ENCODE measurements at places on chromosomes 7 and 10.
A peak's percentile ranks its signal among the peaks of the same experiment; 100 is the strongest.

- H3K4me1 ChIP-seq, result no peaks in the 10 kb centered on the region
- DNase-seq, result no peak
- H3K4me3 ChIP-seq, result no peak overlapping the region
- no peak overlapping the region for H3K27ac ChIP-seq
- H3K27me3 ChIP-seq, result no peaks in the 10 kb centered on the region
- H3K36me3 ChIP-seq, result no peaks in the 10 kb centered on the region
Measured at GRCh38 chr7:131154380-131154779, 173.3 kb upstream of the MKLN1 start.

DNA sequence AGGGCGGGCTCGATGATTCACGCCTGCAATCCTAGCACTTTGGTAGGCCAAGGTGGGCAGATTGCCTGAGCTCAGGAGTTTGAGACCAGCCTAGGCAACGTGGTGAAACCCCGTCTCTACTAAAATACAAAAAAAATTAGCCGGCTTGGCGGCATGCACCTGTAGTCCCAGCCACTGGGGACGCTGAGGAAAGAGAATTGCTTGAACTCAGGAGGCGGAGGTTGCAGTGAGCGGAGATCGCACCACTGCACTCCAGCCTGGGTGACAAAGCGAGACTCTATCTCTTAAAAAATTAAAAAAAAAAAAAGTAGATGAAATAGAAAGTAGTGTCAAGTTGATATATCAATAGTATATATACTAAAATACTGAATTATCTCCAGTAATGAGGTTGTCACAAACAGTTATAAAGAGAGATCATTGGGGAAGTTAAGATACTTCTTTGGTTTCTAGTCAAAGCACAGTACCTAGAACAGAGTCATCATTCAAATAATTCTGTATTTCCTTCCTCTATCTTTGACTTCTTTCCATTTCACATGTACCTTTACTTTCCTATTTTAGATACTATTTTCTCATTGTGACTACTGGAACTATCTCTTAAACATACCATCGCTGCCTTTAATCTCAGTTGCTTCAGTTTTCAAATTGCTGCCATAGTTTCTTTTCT lies 491.7 kb downstream of the GRM8 start:
- no peak overlapping the region for H3K4me3 ChIP-seq
- no peak for DNase-seq
- no peaks in the 10 kb centered on the region for H3K36me3 ChIP-seq

DNA sequence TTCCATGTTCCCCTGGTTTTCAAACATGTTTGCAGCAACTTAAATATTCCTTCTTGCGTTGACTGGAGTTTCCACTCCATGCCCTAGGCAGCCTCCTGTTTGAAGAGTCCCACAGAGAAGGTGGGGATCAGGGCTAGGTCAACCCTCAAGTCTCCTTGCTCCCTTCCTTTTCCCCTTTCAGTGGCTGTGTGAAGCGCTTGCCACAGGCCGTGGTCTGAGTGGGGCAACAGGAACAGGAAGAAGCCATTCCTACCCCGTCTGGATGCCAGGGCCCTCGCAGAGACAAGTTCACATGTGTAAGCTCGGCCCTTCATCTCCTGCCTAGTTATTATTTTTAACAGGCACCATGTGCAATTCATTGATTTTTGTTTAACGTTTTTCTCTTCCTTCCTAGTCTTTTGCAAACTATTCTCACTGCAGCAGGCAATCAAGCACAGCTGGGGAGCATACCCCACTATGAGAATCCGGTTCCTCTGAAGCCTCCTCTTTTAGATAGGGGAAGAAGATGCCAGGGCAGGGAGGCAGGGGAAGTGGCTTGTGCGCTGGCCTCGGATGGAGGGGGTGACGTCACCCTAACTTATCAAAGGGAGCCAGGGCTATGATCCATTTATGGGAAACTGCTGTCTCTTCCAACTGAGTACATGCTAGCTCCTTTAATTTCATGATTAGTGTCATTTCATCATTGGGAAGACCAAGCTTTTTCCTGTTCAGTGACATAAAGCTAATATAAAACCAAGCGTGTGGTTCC lies 64.2 kb downstream of the PRLHR start:
- H3K27me3 ChIP-seq, result peaks cover 4% of the 10 kb centered on the region
- no peak overlapping the region for H3K4me3 ChIP-seq
- H3K4me1 ChIP-seq, result peaks cover 2% of the 10 kb centered on the region
- H3K27ac ChIP-seq, result no peak overlapping the region

DNA sequence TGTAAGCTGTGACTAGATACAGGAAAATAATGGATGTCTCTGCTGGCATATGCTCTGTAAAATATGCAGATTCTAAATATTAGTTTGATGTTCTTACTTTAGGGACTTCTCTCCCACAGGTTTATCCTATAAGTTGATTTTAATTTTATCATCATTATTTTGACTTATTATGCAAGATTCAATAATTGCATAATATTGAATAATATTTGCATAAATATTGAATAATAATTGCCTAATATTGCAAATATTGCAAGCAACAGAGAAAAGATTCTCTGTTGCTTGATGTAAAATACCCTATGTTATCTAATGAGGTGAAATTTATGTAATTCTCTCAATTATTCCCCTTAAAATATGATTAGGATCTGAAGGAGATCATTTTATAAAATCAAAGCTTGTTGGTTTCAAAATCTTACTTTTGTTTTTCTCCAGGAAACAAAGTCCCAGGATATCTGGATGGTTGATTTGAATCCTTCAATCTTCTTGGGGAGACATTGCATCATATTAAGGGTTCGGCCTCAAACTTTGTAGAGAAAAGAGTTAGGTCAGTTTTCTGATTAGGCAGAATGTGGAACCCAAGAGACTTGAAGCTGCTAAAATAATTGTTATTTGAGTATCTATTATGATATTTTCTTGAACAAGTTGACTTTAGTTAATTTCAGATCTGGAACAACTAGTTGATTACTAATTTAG lies 92.8 kb upstream of the MTPN start:
- H3K36me3 ChIP-seq, result no peaks in the 10 kb centered on the region
- H3K27ac ChIP-seq, result no peak overlapping the region
- no peaks in the 10 kb centered on the region for H3K27me3 ChIP-seq
- H3K4me3 ChIP-seq, result no peak overlapping the region

DNA sequence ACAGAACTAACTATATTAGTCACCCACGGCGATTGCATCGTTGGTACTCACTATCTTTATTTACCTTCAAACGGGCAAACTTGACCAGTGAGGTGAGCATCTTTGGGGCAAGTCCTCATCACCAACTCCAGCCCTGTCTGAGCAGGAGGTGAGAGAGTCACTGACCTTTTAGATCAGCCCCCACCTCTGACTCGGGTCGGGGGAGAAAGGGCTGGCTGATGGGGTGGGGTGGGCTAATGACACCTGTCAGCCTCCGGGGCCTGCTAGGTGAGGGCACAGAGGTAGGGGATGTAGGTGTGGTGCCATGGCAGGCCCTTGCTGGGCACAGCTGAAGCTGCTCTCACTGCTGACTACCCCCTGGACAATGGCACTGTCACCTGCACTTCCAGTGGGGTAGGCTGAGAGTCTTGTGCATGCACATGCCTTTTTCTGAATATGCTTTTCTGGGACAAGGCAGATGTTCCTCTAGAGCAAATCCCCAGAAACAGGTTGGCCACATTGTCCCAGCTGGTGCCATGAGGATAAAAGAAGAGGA lies 359.5 kb upstream of the MKI67 start:
- no peak overlapping the region for H3K4me3 ChIP-seq
- no peaks in the 10 kb centered on the region for H3K36me3 ChIP-seq
- H3K27me3 ChIP-seq, result no peaks in the 10 kb centered on the region
- H3K4me1 ChIP-seq, result no peaks in the 10 kb centered on the region

DNA sequence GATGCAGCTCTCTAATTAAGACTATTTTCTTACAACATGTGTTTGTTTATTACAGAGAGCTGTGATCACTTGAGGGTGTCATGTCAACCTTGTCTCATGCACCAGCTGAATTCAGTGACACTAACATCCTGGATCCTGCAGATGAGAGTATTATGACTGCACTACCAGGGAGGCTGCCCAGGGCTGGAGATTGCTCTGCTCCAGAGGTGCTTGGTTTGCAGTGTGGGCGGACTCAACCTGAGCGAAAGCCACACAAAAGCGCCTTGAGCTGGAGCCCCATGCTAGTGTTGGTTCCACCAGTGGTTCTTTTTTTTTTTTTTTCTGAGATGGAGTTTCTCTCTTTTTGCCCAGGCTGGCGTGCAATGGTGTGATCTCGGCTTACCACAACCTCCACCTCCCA lies 33.8 kb upstream of the ATXN7L1 start:
- no peaks in the 10 kb centered on the region for H3K27me3 ChIP-seq
- peaks cover 15% of the 10 kb centered on the region for H3K36me3 ChIP-seq
- H3K4me1 ChIP-seq, result peaks cover 4% of the 10 kb centered on the region
- H3K4me3 ChIP-seq, result no peak overlapping the region

DNA sequence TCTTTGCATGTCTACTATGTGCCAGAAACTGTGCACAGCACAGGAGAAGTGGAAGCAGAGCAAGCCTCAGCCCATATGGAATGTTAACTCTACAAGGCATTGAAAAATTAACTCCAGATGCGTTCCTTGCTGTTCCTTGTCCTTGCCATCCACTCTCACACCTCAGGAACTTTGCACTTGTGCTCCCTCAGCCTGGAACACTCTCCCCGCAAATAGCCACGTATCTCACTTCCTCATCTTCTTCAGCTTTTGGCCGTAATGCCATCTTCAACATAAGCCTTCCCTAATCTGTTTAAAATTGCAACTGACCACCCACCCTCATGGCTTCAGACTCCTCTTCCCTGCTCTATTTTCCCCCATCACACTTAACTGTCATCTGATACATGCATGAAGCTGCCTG lies 83.2 kb upstream of the CAPZA2 start:
- H3K27ac ChIP-seq, result no peak overlapping the region
- no peak overlapping the region for H3K4me3 ChIP-seq
- no peak for DNase-seq
- no peaks in the 10 kb centered on the region for H3K4me1 ChIP-seq
- H3K36me3 ChIP-seq, result no peaks in the 10 kb centered on the region
- H3K27me3 ChIP-seq, result peaks cover 10% of the 10 kb centered on the region

- no peak overlapping the region for H3K4me3 ChIP-seq
- no peaks in the 10 kb centered on the region for H3K36me3 ChIP-seq
- H3K4me1 ChIP-seq, result no peaks in the 10 kb centered on the region
- H3K27ac ChIP-seq, result no peak overlapping the region
Measured at GRCh38 chr10:42952349-42952748, 124.5 kb upstream of the RET start.

GRCh38 chr7:100132126-100132525 lies 5.4 kb downstream of the MBLAC1 start:
- peaks cover 9% of the 10 kb centered on the region for H3K4me1 ChIP-seq
- no peaks in the 10 kb centered on the region for H3K27me3 ChIP-seq
- no peaks in the 10 kb centered on the region for H3K36me3 ChIP-seq
- no peak overlapping the region for H3K4me3 ChIP-seq

GRCh38 chr10:106338486-106338885 lies 826.0 kb downstream of the SORCS1 start:
- no peaks in the 10 kb centered on the region for H3K4me1 ChIP-seq
- H3K36me3 ChIP-seq, result no peaks in the 10 kb centered on the region
- H3K27me3 ChIP-seq, result no peaks in the 10 kb centered on the region
- DNase-seq, result no peak
- no peak overlapping the region for H3K4me3 ChIP-seq

GRCh38 chr10:132738454-132739224 lies 47.3 kb downstream of the NKX6-2 start:
- H3K27me3 ChIP-seq, result no peaks in the 10 kb centered on the region
- no peak overlapping the region for H3K4me3 ChIP-seq
- H3K36me3 ChIP-seq, result no peaks in the 10 kb centered on the region
- no peaks in the 10 kb centered on the region for H3K4me1 ChIP-seq
- no peak overlapping the region for H3K27ac ChIP-seq

DNA sequence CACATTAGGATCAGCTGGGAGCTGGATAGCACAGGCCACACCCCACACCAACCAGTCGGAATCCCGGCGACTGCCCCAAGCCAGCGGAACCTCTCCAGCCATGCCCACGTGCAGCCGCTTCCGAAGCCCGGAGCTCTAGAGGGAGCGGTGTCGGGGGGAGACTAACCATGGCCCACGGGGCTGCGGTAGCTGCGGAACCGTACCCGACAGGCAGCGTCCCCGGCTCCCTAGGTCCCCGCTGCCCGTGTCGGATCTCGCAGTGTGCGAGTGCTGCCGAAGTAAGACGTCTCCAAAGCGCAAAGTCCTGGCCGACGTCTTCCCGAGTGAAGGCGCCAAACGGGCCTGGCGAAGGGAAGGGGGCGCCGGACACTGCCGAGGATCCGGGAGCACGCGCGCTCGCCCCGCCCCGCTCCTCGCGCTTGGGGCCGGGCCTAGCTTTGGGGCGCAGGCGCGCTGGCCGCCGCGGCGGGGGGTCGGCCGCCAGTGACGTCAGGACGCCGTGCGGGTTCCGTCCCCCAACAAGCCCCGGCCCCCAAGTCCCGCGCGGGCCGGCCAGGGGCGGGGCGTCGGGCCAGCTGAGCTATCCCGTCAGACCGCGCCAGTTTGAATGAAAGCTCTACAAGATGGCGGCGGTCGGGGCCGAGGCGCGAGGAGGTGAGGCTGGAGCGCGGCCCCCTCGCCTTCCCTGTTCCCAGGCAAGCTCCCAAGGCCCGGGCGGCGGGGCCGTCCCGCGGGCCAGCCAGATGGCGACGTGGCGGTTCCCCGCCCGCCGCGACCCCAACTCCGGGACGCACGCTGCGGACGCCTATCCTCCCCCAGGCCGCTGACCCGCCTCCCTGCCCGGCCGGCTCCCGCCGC lies at the start of gene SUV39H2:
Gene SUV39H2 (plus strand): TSS at position 601 of the 858 bp plus-strand sequence. CDS start 23 bp downstream, at position 624.
- peak within 1 kb of the TSS; percentile 93 for H3K27ac ChIP-seq
- DNase-seq, result peak; percentile 97
- peaks cover 19% of the 10 kb centered on the region for H3K36me3 ChIP-seq

- H3K27me3 ChIP-seq, result peaks cover 35% of the 10 kb centered on the region
- H3K36me3 ChIP-seq, result no peaks in the 10 kb centered on the region
- no peak for DNase-seq
Measured at GRCh38 chr10:101570428-101571270, 17.4 kb downstream of the POLL start.

DNA sequence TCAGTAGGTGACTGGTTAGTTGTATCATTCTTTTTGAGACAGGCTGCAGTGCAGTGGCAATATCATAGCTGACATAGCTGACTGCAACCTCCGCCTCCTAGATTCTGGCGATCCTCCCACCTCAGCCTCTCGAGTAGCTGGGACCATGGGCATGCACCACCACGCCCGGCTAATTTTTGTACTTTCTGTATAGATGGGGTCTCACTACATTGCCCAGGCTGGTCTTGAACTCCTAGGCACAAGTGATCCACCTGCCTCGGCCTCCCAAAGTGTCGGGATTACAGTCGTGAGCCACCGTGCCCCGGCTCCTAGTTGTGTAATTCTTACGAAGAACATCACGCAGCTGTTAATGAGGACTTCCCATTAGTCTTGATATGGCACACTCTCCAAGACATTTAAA lies 123.4 kb upstream of the VKORC1L1 start:
- H3K27ac ChIP-seq, result no peak overlapping the region
- H3K4me3 ChIP-seq, result peak overlapping the region; percentile 95
- DNase-seq, result no peak
- peaks cover 20% of the 10 kb centered on the region for H3K36me3 ChIP-seq

GRCh38 chr7:151215396-151215795 lies 5.1 kb upstream of the H2BK1 start:
- H3K36me3 ChIP-seq, result peaks cover 42% of the 10 kb centered on the region
- no peaks in the 10 kb centered on the region for H3K4me1 ChIP-seq

GRCh38 chr7:34260279-34260678 lies 354.9 kb downstream of the BMPER start:
- no peaks in the 10 kb centered on the region for H3K27me3 ChIP-seq
- no peaks in the 10 kb centered on the region for H3K36me3 ChIP-seq
- DNase-seq, result no peak
- H3K27ac ChIP-seq, result no peak overlapping the region
